ENCODE measurements at places on chromosomes 1 and 21.

DNA sequence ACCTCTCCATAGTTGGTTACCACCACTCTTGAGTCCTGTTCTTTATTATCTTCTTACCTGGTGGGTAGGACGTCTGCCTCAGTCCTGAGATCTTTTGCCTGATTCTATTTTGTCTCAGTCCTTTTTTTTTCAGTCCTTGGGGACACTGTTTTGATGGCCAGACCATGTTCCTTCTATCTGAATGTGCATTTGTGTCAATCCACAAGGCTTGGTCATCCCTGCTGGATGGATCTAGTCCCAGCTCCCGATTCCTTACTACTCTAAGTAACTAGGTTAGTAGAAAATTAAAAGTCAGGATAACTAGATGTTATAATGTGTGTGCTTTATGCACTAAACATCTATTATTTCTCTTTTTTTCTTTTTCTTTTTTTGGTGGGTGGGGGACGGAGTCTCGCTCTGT, 28.1 kb upstream of the AK4 start:
- no peak for DNase-seq

- DNase-seq = no peak
These were observed 27.1 kb upstream of the ZNF669 start for GRCh38 chr1:247131236-247131635.

DNA sequence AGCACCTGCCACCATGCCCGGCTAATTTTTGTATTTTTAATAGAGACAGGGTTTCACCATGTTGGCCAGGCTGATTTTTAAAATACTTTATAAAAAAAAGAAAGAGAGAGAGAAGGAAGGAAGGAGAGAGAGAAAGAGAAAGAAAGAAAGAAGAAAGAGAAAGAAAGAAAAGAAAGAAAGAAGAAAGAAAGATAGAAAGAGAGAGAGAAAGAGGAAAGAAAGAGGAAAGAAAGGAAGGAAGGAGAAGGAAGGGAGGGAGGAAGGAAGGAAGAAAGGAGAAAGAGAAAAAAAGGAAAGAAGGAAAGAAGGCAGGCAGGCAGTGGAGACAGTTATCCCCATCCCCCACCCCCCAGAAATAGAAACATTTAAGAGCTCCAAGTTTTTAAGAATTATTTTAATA, 69.9 kb downstream of the TOMM20 start:
- DNase-seq = no peak

DNA sequence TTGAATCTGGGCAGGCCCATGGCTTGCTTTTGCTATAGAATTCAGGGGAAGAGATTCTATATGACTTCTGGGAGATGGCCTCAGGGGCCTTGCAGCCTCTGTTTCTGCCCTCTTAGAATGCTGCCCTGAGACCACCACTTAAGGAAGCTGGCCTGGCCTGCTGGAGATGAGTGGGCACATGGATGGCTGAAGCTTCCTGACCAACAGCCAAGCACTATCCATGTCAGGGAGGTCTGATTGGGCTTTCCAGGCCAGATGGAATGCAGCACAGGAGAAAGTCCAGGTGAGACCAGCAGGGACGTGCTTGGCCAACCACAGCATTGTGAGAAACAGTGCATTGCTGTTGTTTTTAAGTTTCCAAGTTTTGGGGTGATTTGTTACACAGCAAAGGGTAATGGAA, 308.1 kb downstream of the PTPRU start:
- DNase-seq = no peak

DNA sequence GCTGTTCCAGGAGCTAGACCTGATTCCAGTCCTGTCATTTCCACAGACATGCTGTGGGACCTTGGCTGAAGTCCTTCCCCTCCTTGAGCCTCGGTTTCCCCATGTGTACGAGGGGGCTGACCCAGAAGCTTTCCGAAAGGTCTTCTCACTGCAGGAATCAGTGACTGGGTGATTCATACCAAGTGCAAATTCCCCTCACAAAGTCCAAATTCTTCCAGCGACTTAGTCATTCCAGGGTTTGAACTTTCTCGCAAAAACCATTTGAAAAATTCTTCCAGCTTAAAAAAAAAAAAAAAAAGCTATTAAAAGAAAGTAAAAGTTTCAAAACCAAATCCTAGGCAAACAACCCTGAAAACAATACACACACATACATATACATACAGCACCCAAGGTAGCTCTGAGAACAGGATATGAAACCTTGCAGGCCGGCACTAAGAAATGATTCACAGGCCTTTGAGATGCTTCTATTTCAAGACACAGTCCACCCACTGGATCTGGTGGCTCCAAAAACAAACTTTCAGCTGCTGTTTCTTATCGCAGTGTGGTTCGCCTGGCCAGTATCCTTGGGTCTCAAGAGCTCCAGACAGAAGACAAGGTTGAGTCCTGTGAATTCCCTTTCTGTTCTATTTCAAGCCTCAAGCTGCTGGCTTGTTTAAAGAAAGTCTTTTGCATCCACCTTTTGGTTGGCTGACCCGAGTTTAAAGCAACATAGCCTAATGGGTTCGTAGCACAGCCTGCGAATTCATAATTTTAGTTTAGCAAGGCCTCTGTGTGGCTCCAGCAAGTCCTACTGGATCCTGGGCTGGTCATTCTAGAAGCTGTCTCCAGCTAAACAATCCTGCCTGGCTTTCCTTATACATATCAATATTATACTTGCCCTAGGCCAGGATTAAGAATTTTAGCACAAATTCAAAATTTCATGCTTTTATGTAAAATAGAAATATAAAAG, 18.0 kb upstream of the ID3 start:
- peak; percentile 97 for DNase-seq

DNA sequence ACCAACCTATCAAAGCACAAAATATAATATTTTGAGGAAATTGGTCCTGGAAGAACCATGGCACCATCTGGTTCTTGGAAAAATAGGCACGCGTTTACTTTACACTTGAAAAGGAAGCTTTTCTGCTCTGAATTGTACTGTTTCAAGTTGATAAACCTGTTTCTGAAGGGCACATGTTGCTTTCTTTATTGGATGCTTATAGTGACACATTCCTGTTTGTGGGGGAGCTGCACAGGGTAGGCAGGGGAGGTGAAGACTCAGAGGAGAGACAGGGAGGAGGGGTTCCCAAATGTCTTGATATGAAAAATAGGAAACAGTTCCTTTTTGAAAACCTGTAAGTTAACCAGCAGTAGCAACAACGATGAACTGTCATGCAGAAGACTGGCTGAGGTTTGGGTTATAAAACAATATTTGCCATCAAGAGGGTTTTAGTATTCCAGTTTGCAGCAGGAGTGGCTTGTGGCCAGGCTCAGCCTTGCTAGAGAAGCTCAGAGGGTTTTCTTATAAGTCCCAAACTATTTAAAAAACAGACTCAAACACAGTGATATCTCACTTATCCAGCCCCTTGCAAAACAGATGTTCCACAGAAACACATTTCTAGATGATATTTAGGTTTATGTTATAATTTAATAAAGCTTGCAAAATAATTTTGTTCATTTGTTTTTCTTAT, 127.0 kb upstream of the MROH9 start:
- no peak for DNase-seq

DNA sequence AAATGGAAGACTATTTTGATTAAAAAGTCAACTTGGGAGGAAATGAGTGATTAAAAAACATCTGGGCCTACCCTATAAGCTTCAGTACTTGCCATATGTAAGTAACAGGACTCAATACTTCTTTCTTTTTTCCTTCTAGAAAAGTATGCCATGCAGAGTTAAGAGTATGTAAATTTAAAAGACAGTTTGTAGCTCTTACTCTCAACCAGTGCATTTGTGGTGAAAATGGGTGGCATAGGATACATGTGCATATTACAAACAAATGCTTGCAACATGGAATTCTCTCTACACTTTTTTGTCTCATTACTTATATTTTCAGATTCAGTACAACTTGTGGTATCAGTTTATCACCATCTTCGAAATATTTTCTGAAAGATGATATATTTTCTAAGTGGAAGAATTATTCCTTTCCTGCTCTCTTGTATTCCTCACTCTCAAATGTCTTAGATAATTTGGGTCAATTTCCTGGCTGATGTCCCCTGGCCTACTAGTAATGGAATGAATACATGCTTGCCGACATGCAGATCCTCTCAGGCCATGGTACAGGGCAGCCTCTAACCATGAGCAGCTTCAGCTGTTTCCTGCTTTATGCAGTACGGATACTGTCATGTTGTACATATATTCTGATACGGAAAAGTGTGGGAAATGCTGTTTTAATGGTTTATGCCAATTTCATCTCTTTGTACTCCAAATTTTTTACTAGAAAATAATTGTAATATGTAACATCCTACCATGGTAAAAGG, 81.4 kb upstream of the ZNF326 start:
- DNase-seq = no peak

DNA sequence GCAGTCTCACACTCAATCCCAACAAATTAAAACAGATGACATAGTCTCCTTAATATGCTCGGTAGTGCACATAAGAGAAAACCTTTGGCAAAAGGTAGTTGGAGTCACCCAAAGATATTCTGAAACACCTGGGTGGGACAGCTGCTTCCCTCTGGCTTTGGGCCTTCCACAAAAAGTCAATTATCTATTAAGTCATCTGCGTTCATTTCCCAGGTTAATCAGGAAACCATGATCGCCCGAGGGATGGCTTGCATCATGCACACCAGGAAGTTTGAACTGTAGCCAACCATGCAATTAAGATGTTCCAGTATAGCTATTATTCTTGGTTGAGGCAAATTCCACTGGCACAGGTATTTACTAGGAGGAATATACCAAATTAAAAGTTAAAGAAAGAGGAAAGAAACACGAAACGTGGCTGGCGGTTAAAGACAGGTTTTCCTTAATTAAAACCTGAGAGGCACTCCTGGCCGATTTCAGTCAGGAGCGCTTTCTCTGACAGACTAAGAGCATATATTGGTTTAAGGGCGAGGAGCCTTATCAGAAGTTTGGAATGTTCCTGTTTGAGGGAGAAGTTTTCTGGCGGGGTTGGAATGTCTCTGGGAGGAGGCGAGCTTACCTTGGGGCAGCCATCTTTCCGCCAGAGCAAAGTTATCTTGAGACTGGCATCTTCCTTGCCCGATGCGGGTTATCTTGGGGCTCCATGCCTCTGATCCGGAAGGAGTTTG, 19.9 kb downstream of the CLDN17 start:
- no peak for DNase-seq

GRCh38 chr1:116496380-116496779, 74.4 kb downstream of the CD58 start:
- DNase-seq = no peak

DNA sequence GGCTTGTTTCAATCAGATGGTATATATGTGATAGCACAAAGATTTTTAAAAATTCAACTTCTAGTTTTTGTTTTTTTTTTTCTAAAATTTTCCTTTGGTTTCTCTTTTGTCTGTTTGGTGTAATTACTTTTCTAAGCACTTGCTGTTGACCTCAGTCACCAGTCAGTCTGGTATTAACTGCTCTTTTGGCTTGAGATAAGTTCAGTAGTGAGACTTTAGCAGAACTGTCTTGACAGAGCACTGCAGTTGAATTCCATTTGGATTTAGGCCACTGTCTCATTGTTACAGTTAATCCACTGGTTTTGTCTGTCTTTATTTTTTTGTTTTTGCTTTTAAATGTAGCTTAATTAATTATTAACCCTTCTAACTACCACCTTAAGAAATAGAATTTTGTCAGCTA, 36.2 kb downstream of the OSBPL9 start:
- no peak for DNase-seq

DNA sequence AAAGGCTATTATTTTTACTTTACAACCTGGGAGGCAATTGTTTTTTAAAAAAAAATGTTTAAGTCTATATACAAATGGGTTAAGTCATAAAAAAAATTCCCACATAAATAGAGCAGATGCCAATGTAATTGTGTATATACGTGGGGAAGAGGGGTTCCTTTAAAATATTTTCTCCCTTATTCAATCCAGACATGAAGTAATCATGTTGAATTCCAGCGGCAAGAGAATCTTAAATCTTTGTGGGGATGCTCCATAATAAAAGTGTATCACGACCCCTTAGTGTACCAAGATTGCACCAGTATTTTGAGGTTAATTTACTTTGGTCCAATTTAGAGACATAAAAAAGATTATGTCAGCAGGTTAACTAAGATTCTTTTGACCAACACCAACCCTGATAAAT, 62.1 kb downstream of the ARID4B start:
- no peak for DNase-seq

DNA sequence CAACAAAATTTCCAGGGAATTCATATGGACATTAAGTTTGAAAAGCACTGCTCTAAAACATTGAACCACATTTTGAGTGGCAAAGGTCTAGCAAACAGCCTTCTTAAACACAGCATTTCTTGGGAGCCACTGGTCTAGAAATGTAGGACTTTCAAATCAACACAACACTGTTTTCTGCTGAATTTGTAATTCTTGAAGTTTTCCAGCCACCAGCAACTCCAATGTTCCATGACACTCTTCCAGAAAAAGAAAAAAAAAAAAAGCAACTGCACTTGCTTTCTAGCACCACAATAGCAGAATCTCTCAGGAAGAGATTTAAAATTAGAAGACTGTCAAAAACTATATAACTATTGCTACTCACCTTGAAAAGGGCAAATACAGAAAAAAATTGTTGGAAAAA, 4.5 kb downstream of the SYDE2 start:
- no peak for DNase-seq

DNA sequence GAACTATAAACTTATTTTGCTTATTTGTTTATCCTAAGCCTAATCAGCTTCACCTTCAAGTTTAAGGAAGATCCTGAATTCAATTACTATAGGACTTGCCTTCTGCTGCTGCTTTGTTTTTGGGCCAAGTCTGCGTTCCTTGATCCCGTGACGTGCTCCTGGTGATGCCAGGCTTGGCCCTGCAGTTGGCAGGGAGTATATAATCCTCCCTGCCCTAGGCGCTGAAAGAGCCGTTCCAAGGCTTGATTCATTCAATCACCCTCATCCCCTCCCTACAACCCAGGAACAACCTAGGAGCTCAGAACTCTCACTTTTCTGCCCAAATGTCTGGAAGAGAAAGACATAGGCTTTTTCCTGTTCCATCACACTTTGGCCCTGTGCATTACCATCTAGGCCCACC, 12.4 kb upstream of the LRRN2 start:
- no peak for DNase-seq

- no peak for DNase-seq
These were observed 935.7 kb upstream of the PRMT6 start for GRCh38 chr1:106120789-106121188.

DNA sequence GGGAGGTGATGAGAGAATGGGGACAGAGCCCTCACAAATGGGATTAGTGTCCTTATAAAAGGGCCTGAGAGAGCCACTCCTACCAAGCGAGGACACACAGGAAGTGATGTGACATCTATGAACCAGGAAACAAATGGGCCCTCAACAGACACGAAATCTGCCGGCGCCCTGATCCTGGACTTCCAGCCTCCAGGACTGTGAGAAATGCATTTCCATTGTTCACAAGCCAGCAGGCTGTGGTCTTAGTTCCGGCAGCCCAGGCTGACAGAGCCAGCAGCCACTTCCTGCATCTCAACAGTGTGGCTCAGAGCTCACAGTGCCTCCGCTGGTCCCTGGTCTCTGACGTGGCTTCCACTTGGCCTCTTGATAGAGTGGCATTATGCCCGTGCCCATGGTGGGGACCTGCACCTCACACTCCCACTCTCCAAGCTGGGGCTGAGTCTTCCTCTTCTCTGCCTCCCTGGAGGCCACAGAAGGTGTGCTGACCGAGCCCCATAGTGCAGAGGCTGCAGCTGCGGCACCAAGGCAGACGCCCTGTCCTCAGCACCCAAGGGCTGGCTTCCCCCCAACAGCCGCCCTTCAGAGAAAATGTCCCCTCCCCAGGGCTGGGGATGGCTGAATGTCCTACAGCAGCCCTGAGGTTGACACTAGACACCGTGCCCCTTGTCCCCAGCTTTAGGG, 44.9 kb downstream of the ACOT7 start:
- no peak for DNase-seq
